ENCODE measurements at places on chromosomes 11 and 22.

- no peak for DNase-seq
These were observed 33.1 kb upstream of the POLD3 start for GRCh38 chr11:74559110-74559933.

- no peak for DNase-seq
These were observed 6.7 kb downstream of the APLNR start for GRCh38 chr11:57230316-57230715.

DNA sequence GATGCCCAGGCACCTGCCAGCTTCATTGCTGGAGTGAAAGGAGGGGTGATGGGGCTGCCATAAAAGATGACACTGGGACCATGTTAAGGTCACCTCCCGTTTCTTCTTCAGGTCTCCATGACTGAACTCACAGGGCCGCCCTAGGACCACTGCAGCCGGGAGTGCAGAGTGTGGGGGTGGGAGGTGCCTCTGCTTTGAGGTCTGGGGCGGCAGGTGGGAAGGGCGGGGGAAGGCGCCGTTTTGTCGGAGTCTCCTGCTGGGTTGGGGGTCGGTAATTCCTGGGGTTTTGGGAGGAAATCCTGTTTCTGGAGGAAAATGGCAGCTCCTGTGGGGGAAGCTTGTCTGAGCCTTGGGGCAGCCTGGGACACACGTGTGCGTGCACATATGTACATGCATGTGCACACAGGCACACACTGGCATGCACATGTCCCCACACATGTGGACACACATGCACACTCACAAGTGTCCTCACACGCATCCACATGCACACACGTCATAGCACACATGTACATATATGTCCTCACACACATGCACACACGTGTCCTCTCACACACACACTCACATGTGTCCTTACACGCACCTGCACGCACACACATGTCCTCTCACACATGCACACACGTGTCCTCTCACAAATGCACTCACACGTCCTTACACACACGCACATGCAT is 990.9 kb downstream of the BRD1 start:
- DNase-seq: no peak

- no peak for DNase-seq
These were observed 70.6 kb upstream of the TTLL12 start for GRCh38 chr22:43257549-43257948.

DNA sequence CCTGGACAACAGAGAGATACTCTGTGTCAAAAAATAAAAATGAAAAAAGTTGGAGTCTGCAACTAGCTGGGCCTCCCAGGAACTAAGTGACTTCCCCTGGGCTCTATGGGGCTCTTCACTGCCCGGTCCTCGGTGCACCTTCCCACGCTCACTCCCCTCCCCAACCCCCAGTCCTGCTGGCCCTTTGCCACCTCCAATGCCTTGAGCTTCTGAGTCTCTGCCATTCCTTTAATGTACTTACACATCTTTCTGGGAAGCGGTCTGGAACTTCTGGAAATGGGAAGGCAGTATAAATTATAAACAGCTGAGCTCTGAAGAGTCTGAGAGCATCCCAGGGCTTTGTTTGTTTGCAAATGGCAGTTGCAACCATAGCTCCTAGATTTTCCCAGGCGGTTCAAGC is 5.9 kb upstream of the BATF2 start:
- DNase-seq: no peak

DNA sequence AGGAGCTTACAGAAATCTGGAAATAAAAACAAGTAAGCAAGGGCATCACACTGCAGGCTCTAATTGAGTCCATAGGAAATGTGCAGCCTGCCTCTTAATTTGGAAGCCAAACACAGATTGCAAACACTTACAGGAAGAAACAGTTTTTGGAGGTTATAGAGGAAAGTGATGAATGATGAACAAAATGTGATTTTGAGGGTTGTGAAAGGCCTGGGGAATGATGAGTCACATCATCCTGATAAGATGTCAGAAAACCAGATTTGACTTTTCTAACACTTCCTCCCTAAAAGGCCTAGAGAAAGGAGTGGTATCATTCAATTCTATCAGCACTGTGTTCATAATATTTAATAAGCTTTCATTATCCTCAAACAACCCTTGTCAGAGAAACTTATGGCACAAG is 96.6 kb upstream of the POU2AF2 start:
- no peak for DNase-seq

GRCh38 chr11:73312851-73313327 is 4.8 kb downstream of the ARHGEF17 start:
- DNase-seq: no peak

GRCh38 chr22:26483043-26483438 is 542 bp downstream of the HPS4 start:
- DNase-seq: no peak

GRCh38 chr11:14312736-14313438 is 46.1 kb downstream of the RRAS2 start:
- DNase-seq: no peak

DNA sequence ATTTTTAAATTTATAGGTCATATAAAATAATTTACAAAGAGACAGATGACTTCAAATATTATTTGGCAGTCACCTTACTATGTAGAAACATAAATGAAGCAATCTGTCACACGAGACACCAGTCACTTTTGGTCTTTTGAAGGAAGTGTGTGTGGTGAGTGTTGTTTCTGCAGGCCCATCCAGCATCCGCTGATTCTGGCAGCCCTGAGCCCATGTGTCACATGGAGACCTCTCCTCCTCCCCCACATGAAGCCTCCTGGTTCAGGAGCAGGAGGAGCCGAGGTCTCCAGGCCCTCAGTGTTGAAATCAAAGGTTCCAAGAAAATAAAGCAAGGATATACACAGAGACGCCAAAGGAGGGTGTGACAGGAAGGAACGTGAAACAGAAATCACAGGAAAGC is 60.1 kb downstream of the ARFGAP3 start:
- DNase-seq: no peak

DNA sequence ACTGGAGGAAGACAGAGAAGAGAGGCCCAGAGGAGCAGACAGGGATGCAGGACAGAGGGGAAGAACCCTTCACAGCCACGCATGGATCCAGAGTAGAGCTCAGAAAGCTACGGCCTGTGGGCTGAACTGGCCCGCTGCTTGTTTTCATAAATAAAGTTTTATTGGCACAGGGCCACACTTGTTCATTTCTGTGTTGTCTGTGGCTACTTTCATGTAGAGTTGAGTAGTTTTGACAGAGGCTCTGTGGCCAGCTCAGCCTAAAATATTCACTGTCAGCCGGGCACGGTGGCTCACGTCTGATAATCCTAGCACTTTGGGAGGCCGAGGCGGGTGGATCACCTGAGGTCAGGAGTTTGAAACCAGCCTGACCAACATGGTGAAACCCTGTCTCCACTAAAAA is 26.2 kb upstream of the GAL start:
- DNase-seq: no peak

- DNase-seq: no peak
These were observed 20.9 kb downstream of the SOX6 start for GRCh38 chr11:16335236-16335962.

GRCh38 chr11:40274017-40274416 is 1185.4 kb downstream of the LRRC4C start:
- no peak for DNase-seq
